AG04449 (cell line): ENCODE measurements at places on chromosomes 1 and 21.

DNA sequence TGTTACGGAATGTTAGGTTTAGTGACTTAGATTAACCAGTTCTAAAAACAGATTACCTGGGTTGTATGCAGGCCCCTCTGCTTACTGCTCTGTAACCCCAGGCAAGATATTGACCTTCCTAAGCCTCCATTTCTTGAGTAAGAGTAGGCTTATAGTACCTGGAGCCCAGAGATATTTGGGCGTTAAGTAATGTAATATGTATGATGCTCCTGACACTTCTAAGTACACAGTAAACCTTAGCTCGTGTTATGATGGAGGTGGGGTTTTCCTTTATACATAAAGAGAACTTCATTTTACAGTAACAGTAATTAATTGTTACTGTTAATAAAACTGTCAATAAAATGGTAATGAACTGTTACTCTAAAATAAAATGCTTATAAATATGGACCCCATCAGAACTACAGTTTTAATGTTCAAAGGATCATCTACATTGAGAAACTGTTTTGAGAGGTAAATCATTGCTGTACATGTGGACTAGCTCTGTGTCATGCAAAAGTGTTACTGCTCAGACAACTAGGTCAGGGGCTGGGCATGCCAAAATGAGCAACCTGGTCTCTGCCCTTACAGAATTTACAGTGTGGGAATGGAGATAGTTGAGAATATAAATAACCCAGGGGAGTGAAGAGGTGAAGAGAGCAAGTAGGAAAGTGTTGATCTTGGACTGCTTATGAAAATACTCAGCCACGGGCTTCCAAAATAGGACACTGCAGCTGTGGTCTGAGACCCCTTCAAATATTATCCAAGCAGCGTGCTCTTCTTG, 26.6 kb downstream of the LRRC8C start:
- no peak for DNase-seq

GRCh38 chr1:31703431-31704270, at the start of gene COL16A1:
Gene COL16A1 (minus strand): TSS chr1:31704017. CDS start chr1:31702193, 1,824 bp downstream.
- DNase-seq: no peak

DNA sequence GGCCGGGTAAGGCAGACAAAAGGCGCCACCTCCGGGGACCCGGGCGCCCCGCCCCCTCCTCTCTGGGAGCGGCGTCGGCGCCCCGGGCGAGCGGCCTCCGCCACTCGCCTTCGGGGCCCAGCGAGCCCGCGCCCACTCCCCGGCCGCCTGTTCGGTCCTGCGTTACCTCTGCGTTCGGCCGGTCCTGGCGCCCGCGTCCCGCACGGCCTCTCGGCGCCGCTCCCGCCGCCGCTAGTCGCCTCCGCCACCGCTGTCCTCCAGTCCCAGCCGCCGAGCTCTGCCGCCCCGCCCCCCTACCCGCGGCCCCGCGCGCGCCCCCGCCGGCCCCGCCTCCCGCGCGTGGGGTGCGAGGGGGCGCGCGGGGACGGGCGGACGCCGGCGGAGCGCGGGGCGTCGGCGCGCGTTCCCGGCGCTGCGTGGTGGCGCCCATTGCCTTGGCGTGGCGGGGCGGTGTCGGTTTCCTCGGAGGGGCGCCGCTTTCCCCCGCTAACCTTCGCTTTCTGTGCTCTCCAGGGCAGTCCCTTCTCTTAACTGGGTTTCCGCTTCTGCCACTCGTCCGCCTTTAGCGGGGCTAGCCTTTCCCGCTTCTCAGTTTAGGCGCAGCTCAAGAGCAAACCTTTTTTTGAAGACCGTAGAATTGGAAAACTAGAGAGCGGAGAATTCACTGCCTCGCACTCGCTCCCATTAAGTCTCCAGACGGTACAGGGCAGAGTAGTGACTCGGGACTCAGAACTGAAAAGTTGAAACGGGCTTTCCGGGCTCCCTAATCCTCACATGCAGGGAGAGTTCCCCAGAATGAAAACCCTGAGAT, at the start of gene HP1BP3:
HP1BP3 (minus strand) TSS at position 279 of the 811 bp plus-strand sequence. CDS start 6,867 bp downstream, outside the sequence.
- DNase-seq: no peak

DNA sequence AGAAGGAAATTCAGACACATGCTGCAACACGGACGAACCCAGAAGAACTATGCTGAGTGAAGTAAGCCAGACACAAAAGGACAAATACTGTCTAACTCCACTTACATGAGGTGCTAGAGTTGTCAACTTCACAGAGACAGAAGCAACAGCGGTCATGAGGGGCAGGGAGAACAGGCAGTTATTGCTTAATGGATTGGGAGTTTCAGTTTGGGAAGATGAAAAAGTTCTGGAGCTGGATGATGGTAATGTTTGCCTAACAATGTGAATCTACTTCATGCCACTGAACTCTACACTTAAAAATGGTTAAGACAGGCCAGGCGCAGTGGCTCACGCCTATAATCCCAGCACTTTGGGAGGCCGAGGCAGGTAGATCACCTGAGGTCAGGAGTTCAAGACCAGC, 12.1 kb downstream of the PARP1 start:
- no peak for DNase-seq

- DNase-seq: no peak
Observed at GRCh38 chr1:45205011-45205909, 1.1 kb downstream of the ZSWIM5 start.
